ENCODE measurements at places on chromosomes 12 and 14.

DNA sequence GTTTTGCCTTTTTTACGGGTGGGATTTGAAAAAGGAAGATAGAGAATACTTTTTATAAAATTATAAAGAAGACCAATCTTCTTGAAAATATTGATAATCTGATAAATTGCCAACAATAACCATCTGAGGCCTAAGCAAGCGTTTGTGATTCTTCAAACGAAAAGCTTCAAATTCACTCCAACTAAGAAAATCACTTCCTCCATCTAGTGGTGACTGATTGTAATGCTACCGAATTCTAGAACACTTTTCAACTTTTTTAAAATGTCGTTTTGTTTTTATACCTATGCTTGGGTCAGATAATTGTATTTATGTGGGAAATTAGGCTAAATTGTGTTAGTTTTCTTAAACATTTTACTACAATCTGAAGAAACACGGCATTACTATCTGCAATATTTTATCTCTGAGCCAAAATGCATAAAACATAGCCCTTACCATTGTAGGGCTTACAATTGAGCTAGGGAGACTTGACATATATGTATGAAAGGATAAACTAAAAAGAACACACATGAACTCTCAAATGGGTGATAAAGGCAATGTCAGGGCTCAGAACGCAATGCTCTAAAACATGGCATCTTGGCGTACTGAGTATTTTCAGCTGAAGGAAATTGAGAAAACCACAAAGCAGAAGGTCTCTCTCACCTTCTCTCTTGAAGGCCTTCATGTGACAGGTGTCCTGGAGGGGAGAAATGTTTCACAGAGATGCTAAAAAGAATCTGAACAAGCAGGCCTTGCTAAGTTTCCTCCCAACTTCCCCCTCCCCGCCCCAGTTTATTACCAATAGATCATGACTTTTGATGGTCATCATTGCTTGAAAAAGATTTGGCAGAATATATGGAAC is 36.8 kb upstream of the G2E3 start:
- DNase-seq, result no peak

- DNase-seq, result no peak
Measured at GRCh38 chr14:34616360-34616759, 13.6 kb downstream of the SNX6 start.

DNA sequence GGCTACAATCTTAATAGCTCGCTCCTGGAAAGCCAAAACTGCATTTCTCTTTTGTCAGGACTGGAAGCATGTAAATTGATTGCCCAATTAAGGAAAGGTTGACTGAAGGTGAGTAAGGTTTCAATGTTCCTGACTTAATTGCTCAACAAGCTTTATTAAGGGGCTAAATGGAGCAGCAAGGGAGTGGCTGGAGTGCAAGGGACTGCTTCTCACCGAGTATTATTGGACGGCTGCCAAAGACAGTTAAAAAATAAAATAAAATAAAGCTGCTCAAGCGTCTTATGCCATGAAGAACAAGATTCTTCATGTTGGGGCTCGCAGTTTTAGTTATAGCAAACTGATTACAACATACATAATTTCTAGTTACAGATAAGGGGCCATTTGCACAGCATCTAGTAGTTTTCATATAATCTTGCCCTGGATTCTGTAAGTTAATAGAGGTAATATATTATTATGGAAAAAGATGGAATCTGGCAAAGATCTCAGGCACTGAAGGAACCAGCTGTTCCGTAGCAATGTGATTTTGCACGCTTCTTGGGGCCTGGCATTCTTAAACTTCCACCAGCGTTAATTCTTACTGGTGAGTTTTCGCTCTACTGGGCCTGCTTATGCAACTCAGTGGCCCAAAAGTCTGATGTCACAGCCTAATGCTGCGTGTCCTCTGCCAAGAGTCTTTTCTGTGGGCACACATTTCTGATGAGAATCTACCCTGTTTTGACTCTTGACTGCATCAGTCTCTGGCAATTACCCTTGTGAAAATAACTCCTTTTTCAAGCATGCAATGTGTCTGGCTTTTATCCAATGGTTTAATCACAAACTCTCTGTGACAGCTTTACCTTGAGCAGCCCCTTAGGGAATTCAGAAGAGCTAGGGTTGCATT is 108.5 kb downstream of the SLC38A1 start:
- DNase-seq, result no peak

DNA sequence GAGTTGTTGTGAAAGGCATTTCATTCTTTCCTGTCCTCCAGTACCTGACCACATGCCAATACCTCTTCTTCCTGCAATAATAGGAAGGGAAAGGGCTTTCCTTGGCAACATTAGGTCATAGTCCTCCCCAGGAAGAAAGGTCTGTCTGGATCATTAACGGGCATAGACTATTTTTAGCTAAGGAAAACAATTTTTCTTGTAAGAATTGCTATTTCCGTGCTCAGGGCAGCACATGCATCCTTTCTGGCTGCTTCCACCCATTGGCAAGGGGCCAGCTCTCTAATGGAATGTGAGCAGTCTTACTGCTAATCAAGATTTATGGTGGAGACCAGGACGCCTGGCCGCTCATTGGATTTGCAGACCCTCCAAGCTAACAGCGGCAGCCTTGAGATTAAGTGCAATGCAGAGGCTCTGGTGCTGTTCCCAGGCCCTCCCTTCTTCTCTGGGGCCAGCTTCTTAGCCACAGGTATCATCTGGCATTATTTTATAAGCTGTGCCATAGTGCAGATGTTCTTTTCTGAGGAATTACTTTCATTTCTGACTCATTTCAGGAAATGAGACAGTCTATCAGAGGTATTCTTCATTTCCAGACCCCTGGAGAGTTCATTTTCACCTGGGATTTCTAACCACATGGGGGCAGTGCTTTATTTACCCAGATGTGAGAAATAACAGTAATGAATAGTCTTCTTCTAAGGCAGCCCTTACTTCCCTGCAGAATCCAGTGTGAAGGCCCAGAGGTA is 52.9 kb downstream of the ANO6 start:
- DNase-seq, result no peak

DNA sequence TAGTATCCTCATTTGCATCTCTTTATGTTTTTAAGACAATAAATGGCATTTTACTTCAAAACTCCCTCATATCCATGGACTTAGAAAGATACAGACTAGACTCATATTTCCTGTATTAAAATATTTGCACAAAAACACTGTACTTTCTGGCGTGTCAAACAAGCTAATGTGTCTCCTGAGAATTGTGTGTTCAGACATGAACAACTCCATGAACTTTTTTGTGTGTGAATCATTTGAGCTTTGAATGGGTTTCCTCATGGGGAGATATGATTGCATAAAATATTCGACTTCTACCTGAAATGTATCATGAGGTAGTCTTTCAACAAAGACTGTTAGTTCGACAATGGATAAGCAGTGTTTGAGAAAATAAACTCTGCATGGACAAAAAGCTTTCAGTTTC is 58.8 kb downstream of the TMEM30B start:
- no peak for DNase-seq

- DNase-seq, result no peak
Measured at GRCh38 chr14:105356927-105357326, 41.4 kb upstream of the TEX22 start.

GRCh38 chr14:106622200-106622745 is 1095.9 kb downstream of the TMEM121 start:
- no peak for DNase-seq

DNA sequence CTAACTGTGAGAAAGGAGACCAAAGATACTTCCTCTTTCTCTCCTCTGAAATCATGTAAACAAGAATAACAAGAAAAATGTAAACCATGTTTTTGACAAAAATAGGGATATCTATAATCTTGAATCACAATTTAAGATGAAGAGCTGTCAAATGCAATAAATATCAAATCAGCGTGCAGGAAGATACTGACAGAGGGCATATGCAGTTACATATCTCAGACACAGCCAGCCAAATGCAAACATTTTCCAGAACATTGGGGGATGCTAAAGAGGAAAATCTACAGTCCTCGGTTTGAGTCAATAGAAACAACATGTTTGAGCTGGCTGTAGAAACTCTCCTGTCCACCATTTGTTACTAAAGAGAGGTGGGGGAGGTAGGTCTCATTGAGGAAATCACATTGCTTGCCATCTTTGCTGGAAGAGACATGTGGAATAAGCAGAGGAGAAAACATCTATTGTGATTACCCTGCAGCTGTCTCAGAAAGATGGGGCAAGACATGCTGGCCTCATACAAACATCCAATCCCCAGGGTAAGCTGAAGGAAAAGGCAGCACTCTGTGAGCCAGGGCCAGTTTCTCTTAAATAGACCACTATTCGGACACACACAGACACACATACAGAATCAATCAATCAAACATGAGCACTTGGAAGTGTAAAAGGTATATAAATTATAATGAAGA is 43.5 kb downstream of the CNTN1 start:
- DNase-seq, result no peak

DNA sequence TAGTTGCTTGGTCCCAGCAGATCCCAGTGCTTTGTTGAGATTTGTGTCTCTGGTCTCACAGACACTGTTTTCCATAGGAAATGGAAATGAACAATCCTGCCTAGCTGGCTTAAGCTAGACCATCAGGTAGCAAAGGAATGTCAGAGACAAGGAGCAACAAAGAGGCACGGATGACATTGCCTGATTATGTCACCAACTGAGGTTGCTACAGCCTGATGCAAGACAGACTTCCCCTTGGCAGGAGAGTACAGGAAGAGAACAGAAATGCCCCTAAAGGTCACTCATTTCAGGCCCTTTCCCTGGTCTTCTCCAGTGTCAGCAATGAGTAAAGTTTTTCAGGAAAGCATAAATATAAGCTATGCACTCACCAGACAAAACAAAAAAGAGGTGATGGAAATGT is 2.0 kb upstream of the PRB2 start:
- no peak for DNase-seq

DNA sequence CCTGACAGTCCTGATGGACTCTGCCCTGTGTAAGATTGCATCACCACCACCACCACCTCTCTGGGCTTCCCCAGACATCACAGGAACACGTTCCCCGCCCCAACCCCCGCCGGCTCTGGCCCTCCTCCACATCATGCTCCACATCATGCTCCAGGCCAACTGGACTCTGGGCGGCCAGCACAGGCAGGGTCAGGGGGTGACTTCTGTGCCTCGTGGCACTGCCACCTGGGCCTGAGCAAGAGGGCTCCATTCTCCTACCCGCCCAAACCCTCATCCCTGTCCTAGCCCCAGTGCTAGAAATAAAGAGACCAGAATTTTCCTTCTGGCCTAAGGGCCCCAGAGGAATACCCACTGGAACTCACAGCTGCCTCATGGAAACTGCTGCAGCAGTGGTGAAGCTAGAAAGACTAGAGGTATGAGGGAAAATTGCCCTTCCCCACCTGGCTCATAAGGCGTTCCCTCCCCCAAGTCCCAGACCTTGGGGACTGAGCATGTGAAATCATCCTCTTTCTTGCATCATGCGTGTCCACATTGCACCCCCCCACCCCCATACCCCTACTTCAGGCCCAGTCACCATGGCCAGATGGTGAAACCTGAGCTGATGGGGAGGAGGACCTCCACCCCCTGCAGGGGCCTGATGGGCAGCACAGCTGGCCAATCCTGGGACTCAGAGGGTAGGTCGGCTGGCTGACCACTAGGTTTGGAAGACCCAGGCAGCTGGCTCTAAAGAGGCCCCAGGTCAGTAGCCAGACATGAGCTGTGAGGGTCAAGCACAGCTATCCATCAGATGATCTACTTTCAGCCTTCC is at the start of gene INHBE:
Gene INHBE (plus strand): TSS at position 742 of the 808 bp plus-strand sequence. CDS start 230 bp downstream, outside the sequence.
- DNase-seq, result no peak

DNA sequence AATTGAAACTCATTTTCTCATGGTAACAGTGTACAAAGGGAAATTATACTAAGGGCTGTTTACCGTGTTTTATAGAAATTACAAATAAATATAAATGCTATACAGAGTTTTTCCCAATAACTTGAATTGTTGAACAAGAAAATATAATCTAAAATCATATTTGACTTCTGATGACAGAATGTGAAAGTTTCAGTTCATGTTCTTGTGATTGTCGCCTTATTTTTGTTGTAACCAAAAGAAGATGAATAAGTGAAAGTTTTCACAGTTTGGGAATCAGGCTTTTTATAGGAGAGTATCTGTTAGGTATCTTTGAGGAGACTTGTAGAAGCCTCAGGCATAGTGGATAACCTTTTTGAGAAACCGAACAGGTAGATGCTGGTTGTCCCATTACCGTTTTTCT is 28.1 kb downstream of the ANO6 start:
- no peak for DNase-seq

Measured in stimulated activated CD4-positive, alpha-beta T cell treated with anti-CD3 and anti-CD28 coated beads, Interleukin-4, amount 100 ng/mL, for 1 hour (primary cell).